ENCODE measurements at places on chromosomes 3 and 15.
A peak's percentile ranks its signal among the peaks of the same experiment; 100 is the strongest.

DNA sequence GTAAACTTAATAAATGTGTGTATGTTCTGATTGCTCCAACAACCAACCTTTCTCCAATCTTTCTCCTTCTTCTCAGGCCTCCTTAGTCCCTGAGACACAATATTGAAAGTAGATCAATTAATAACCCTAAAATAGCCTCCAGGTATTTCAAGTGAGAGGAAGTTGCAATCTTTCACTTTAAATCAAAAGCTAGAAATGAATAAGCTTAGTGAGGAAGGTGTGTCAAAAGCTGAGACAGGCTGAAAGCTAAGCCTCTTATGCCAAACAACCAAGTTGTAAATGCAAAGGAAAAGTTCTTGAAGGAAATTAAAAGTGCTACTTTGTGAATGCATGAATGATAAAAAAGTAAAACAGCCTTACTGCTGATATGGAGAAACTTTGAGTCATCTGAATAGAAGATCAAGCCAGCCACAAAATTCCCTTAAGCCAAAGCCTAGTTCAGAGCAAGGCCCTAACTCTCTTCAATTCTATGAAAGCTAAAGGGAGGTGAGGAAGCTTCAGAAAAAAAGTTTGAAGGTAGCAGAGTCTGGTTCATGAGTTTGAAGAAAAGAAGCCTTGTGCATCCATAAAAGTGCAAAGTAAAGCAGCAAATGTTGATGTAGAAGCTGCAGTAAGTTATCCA is 38.6 kb downstream of the CCDC80 start:
- no peak for DNase-seq

GRCh38 chr3:196546537-196546936 is 21.8 kb downstream of the WDR53 start:
- no peak for DNase-seq

- DNase-seq, result no peak
Measured at GRCh38 chr3:180747805-180748361, 68.6 kb upstream of the CCDC39 start.

DNA sequence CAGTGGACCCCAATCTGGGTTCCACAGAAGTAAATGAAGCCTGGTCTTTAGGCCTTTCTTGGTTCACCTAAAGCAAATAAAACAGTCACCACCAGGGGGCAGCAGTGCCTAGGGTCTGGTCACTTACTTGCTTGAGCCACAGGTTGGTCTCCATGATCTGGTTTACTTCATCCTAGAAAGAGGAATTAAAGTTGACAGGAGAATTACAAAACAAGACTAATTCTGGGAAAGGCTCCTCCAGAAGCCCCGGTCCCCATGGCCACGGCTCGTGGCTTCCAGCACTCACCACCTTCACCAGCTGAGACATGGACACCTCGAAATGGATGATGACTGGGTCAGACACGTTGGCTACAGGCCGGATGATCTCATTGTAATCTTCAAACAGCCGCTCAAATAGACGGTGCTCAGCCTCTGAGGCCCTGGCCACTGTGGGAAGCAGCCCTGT is 2.3 kb downstream of the CHRNA3 start:
- peak; percentile 73 for DNase-seq

DNA sequence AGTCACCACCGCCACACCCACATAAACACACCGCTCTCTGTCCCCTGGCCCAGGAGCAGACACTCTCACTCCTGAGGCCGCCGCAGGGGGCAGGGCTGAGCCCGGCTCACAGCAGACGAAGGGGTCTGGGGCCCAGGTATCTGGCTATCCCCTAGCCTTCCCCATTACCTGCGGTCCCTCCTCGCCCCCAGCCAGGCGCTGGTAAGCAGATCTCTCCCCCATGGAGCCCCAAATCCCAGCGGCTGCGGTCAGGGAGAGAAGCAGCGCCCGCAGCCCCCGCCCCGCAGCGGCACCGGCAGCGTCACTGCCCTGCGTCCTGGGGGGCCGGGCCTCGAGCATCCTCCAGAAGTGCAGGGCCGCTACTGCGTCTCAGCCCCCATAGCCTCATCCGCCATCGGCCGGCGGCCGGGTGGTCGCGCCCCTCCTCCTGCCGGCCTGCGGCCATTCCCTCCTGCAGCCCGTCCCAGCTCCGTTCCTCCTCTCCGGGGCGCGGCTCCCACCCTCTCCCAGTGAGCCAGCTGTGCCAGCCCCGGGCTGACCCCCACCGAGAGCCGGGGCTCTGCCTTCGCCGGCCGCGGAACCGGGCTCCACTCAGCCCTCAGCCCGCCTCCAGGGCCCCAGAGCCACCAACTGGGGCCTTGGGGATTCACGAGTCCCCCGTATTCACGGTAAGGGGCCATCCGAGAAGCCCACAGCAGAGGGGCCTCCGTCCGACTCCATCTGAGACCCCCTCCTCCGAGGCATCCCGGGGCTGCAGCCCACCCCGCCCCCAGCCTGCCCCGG is 13.1 kb downstream of the TNK2 start:
- peak; percentile 73 for DNase-seq

DNA sequence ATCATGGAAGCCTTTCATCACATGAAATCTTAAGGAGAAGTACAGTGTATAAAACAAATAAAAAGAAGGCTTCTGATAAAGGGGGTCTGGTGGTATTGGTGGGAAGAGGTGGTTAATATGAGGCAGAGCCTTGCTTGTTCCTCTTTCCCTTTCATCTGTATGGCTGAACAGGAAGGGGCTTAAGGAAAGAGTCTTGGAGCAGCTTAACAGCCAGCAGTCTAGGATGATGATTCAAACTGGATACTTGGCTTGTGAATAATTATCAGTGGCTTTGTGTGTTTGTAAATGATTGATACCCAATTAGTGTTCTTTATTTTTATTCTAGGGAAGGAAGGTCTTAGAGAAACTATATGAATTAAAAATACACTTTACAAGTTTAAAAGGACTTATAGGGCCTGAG is 29.1 kb upstream of the TCAIM start:
- DNase-seq, result no peak

GRCh38 chr15:31062911-31063310 is 38.6 kb downstream of the TRPM1 start:
- DNase-seq, result no peak

- DNase-seq, result no peak
Measured at GRCh38 chr15:91329914-91330313, 229.9 kb downstream of the SV2B start.

DNA sequence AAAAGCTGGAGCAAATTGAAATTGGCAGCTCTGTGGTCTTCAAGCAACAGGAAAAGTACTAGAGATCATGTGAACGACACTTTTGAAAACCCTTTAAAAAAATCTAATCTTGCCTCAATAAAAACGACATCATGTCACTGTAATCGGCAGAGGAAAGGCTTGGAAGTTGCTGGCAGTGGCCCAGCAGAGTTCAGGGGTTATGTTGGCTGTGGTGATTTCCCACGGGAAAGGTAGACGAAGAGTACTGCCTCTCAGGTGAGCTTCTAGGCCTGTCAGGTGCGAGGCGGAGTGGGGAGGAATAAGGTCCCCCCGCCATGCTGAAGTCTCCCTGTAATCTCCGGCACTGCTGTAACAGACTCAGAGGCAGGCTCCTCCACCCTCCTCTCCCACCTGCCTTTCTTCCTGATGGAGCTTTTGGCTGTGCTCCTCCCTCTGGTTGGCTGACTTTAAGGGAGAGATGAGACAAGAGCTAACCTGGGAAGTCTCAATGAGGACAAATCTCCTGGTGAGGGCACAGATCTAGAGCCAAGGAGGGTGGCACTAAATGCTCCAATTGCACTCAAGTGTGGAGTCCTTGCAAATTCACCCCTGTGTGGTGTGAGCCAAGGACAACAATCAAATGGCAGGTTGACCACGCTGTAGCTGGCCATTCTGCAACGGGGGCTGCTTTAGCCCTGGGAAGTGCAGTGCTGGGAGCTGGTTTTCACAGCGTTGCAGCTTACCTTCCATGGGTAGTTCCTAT is 18.7 kb upstream of the HES1 start:
- no peak for DNase-seq

GRCh38 chr3:61789861-61790260 is 228.5 kb downstream of the PTPRG start:
- no peak for DNase-seq

GRCh38 chr3:95297581-95297980 is 1234.7 kb downstream of the NSUN3 start:
- no peak for DNase-seq

DNA sequence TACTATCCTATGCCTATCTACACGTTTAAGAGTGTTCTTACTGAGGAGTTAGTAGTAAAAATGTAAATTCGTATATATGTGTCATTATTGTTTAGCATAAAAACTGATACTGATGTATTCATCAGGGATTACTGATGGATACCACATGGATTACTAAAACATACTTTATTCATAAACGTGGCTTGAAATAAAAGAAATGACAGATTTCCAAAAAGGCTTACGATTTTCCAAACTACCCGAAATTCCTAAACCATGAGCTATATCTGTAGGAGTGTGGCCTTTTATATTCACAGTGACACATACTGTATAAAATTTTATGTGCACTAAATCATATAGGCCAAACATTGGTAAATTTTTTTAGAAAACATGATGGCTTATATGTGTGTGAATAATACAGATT is 6.9 kb downstream of the TSC22D2 start:
- DNase-seq, result no peak

DNA sequence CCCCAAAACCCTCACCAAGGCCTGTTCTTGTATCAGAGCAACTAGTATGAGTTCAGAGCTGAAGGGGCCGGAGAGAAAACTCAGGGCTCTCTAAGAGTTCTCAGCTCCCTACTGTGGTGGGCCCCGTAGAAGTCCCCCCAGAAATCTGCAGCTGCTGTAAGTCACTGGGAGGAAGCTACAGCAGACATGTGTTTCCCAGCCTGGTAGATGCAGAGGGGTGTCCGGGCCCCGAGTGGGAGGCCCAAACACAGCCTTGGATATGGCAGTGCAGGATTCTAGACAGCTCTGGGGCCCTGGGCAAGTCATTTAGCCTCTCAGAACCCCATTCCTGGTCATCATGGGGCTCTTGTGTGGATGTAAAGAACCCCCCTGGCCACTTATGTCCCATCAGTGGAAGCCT is 39.2 kb upstream of the CSPG4 start:
- DNase-seq, result no peak
